ENCODE measurements at places on chromosomes 2 and 18.

- no peak for DNase-seq
These were observed 1.1 kb upstream of the DARS1 start for GRCh38 chr2:135986507-135986906.

GRCh38 chr2:236916651-236917050, 169.0 kb upstream of the COPS8 start:
- DNase-seq: no peak

DNA sequence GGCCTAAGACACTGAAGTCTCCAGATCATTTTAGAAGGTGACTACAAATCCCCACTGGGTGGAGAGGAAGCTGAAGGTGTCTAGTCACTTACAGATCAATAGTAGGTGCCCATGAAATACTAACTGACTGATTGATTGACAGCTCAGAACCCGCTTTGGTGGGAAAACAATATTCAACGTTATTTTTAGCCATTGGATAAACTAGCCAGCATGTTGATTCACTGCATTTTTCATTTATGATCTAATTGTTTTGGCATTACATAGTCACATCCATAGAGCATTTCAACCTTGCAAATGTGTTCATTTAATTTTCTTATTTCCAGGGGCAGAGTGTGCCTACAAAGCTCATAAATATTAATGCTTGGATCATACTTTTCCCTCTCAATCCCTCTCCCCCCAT, 162.3 kb downstream of the MREG start:
- DNase-seq: no peak

- no peak for DNase-seq
These were observed 140.1 kb downstream of the PTGR3 start for GRCh38 chr18:75068682-75069435.

DNA sequence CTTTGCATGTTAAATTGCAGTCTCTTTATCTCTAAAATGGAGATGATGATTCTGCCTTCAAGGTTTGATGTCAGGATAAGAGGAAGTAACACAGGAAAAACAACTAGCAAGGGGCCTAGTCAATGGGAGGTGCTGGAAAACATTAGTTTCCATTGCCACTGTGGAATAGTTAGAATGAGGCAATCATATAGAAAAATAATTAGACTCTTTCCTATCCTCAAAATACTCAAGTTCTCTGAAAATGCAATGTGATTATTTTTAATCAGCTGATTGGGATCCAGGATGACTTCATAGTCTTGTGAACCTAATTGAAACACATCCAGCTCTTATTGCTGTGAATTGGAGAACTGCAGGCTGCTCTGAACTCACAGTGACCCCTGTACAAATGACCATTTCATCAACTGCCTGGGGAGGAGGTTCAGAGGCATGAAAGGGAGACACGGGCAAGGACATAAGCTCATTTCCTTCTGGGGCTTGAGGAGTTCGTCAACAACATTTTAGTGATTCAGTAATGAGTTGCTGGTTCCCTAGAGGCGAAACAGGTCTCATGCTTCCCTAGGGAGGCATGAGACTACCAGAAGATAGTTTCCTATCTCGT, 422.5 kb downstream of the LPIN1 start:
- no peak for DNase-seq

- no peak for DNase-seq
These were observed 47.3 kb upstream of the GULP1 start for GRCh38 chr2:188244383-188244782.

- DNase-seq: no peak
These were observed 45.3 kb downstream of the ADCYAP1 start for GRCh38 chr18:949724-950631.

DNA sequence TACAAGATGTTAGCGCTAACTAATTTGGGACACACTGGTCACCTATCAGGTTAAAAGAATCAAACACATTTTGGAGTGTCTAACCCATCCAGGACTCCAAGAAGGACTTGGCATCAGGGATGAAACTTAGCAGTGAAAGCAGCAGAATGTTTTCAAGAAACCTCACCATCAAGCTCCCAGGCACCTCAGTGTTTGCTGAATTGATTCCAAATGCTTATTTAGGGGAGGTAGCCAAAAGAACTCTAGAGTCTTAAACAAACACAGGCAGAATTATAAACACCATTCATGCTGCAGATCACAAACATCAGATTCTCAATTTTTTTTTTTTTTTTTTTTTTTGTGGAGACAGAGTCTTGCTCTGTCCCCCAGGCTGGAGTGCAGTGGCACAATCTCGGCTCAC, 122.8 kb upstream of the UXS1 start:
- DNase-seq: no peak

GRCh38 chr2:105110295-105110829, 72.5 kb downstream of the MRPS9 start:
- DNase-seq: no peak

DNA sequence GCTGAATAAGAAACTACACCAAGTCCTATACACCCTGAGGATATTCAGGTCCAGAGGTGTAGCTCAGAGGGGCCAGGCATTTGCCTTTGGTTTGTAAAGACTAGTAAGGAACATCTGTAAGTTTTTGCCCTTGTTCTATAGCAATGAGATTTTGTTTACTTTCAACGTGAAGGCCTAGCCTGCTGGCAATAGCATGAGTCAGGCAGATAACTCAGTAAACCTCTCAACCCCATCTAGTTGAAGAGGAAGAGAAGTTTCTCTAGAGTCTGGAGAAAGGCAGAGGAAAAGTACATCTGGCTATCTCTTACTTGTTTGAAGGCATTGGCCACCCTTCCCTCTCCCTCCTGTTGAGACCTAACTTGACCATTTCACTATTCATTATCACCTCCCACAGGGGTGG, 70.3 kb upstream of the ZNF521 start:
- no peak for DNase-seq

- no peak for DNase-seq
These were observed 483.3 kb downstream of the PLCL1 start for GRCh38 chr2:198287706-198288105.

- no peak for DNase-seq
These were observed 507.6 kb upstream of the SPHKAP start for GRCh38 chr2:228689053-228689452.

DNA sequence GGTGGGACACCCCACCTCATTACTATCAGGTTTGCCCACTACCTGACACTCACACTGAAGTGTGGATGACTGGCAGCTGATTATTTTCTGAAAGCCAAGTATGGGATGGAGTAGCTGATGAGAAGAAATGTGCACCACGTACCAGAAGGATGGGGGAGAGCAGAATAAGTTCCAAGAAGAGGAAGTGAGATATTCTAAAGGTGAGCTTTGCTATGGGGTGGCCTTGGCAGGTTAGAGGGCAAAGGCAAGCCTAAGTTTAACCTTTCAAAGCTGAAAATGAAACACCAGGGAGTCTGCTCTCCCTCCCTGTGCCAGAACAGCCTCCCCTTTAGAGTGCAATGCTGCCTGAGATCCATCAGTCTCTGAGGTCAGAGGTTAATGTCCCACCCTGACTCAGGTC, 196.1 kb upstream of the OSR1 start:
- DNase-seq: no peak

GRCh38 chr2:239151201-239152131, 249.4 kb downstream of the HDAC4 start:
- DNase-seq: no peak

DNA sequence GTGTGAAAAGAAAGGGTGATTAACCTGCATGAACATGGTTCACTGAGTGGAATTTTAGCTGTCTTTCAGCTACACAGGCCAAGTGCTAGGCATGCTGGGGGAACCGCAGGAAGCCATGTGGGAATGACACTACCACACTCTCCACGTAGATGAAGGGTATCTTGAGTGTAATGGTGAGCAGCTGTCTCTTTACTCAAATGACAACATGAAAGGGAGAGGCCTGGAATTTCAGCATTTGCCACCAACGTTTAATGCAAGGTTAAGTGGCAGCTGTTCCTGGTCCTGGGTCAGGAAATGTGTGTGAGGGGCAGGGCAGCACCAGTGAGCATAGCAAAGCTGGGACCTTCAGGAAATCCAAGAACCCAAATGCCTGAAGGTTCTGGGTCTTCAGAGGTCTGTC, 588.4 kb downstream of the SLC4A3 start:
- DNase-seq: no peak

DNA sequence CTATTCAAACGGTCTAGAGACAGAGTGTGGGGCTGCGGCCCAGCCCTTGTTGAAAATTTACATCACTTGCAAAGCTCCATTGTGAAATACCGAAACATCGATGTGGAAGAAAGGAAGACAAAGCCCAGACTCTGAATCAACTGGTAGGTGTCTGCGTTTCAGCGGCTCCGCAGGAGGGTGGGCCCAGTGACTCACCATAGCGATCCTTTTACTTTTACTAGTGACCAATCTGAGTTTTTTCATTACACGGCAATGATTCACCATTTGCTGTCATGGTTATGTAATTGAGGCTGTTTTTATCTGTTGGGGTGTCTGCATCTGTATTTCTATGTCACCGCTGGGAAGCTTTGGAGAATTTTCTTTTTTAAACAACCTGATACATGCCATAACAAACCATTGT, 66.6 kb upstream of the ODC1 start:
- DNase-seq: no peak

GRCh38 chr2:169510496-169510895, 994 bp downstream of the KLHL41 start:
- no peak for DNase-seq

DNA sequence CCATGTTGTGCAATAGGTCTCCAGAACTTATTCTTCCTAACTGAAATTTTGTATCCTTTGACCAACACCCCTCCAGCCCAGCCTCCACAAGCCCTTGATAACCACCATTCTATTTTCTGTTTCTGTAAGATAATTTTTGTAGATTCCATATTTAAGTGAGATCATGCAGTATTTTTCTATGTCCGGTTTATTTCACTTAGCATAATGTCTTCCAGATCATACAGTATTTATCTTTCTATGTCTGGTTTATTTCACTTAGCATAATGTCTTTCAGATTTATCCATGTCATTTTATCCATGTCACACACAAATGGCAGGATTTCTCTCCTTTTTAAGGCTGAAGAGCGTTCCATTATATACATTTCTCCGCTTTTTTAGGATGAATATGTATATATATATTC, 24.4 kb upstream of the ONECUT2 start:
- DNase-seq: no peak

GRCh38 chr2:74602586-74603281, 45.4 kb downstream of the M1AP start:
- DNase-seq: no peak

DNA sequence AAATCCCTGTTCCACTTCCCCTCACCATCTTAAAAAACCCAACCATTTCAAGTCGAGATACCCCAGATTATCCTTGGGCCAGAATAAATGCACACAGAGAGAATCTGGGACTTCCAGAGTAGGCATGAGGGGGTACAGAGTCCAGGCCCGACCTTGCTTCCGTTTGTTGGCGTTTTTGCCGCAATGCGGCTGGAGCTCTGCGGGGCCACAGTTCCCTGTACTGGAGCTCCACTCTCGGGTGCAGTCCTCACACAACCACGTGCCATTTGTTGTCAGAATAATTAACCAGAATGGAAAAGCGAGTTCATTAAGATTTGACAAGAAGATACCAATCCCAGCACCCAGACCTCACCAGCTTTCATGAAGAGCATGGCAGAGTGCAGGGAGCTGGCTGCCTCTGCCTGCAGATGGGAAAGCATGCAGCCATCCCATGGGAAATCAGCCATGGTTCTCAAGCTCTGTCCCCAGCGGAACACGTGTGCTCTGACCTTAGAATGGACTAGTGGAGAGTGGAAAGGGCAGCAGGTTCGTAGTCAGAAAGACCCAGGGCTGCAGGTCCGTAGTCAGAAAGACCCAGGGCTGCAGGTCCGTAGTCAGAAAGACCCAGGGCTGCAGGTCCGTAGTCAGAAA, 472.8 kb downstream of the EIPR1 start:
- no peak for DNase-seq

- DNase-seq: no peak
These were observed 824.2 kb upstream of the FAM98A start for GRCh38 chr2:34423301-34423700.

GRCh38 chr2:29193681-29194080, 78.5 kb downstream of the CLIP4 start:
- no peak for DNase-seq

DNA sequence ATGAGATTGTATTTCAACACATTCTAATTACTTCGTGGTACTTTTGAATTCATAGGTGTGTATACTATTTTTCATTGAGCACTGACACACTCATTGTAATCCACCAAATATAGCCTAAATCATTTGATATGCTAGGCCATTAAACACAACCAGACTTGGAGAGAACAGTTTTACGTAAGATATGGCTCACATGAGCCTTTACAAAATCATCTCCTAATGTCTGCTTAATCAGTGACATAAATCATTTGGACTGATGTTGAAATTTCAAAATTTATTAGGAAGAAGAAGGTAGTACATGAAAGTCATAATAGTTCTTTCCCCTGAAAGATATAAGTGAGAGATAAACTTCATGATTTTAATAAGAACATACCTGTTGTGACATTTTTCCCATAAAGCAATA, 550.2 kb upstream of the LINC00305 start:
- DNase-seq: no peak

DNA sequence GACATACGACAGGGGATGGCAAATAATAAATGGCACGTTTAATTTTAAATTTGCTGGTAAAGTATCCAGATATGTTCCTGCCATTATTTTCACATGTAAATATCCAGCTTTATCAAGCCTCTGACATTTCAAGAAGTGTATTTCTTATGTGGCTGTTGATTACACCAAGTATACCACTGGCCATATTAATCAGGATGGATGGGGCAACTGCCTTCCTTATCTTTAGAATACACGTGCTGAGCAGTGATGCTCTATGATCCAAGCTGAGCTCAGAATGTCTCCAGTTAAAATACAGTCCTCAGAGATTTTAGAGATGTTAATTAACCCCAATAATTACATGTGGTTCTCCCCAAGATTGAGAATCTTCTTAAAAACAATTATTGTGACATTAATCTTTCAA, 38.3 kb upstream of the RAPGEF4 start:
- no peak for DNase-seq

DNA sequence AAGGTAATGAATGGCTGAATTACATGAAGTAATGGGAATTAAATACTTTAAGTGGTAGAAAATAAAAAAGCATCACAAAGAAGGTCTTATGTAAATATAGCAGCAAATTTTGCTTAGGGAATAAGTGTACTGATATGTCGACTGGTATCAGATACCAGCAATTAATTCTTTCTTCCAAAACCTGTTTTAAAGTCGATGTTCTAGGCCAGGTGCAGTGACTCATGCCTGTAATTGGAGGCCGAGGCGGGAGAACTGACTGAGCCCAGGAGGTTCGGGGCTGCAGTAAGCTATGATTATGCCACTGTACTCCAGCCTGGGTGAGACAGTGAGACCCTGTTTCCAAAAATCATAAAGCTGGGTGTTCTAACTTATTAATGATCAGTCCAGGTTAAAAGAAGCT, 30.3 kb downstream of the SP3 start:
- DNase-seq: no peak

GRCh38 chr18:5152343-5153020, 44.6 kb downstream of the AKAIN1 start:
- DNase-seq: no peak

- DNase-seq: no peak
These were observed 53.6 kb downstream of the STRN start for GRCh38 chr2:36912695-36913094.

- DNase-seq: no peak
These were observed 112.5 kb upstream of the SH3BP4 start for GRCh38 chr2:234839285-234839684.

GRCh38 chr2:66753660-66754059, 318.7 kb downstream of the MEIS1 start:
- DNase-seq: no peak

- DNase-seq: no peak
These were observed 74.1 kb downstream of the MMADHC start for GRCh38 chr2:149513461-149513860.

Measured in stimulated activated CD8-positive, alpha-beta memory T cell treated with anti-CD3 and anti-CD28 coated beads, Interleukin-15, amount 100 ng/mL, for 1 hour (primary cell).